ENCODE measurements at places on chromosomes 5 and 9.

DNA sequence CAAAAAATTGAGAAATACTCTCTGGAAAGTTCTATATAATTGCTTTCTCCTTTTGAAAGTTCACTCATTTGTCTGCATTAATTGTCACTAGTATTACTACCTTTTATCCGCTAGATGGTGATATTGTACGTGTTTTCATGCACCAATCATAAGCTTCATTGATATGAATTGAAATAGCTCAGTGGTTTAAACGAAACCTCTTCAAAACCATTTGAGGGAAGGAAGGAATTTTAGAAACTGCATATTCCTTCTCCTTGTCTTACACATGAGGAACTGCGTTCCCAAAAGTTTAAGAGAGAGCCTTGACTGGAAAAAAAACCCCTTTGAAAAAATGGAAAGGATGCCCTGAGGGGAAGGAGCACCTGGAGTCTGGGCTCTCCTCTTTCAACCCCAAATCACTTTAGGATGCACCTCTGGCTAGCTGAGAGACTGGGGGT is 98.6 kb downstream of the YTHDC2 start:
- no peak for DNase-seq

DNA sequence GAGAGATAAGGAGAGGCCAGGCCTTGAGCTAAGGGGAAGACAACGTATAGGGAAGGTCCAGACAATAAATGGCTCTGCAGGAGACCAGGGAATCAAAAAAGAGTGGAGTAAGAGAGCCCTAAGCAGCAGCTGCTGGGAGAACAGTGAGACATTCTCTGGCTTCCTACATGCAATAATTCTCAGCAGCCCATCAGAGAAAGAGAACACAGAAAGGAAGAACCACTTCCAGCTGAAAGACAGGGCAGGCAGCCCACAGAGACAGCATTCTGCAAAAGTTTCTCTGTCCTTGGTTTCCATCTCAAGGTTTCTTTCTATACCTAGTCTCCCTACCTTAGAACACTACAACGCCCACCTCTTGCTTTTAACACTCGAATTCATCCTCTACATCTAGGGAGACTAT is 189.9 kb downstream of the DEPDC1B start:
- DNase-seq = no peak

GRCh38 chr9:113966394-113966793 is 90.3 kb downstream of the ZNF618 start:
- DNase-seq = no peak

GRCh38 chr5:74903165-74903787 is 37.1 kb upstream of the FAM169A start:
- no peak for DNase-seq

- no peak for DNase-seq
These were observed 79.6 kb downstream of the CYFIP2 start for GRCh38 chr5:157345485-157345884.

DNA sequence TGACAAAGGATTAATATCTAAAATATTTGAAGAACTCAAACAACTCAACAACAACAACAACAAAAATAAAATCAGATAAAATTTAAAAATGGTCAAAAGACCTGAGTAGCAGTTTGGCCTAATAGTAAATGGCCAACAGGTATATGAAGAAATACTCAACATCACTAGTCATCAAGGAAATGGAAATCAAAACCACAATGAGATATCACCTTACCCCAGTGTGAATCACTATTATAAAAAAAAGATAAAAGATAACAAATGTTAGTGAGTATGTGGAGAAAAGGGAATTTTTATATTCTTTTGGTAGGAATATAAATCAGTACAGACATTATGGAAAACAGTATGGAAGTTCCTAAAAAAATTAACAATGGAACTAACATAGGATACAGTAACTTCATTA is 247.9 kb upstream of the TRPC7 start:
- DNase-seq = no peak

GRCh38 chr5:175813943-175814630 is 57.3 kb upstream of the CPLX2 start:
- DNase-seq = no peak

GRCh38 chr9:76352026-76352620 is 42.1 kb downstream of the RFK start:
- DNase-seq = no peak

- DNase-seq = no peak
These were observed 35.2 kb downstream of the PCA3 start for GRCh38 chr9:76799473-76799872.

GRCh38 chr9:127664678-127665507 is 41.9 kb upstream of the CFAP157 start:
- no peak for DNase-seq

DNA sequence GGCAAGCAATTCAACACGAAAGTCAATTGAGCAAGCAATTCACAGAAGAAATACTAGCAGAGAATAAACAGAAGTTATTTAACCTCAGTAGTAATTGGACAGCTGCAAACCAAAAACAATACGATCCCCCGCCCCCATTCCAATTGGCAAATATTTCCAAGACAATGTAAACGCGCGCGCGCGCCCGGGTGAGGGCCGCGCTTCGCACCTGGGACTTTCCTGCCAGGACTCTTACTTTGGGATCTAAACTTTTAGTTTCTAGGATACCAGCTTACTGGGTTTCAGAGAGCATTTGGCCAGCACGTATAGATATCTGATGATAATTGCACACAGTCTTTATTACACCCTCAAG is 8.6 kb downstream of the RUFY1 start:
- no peak for DNase-seq

DNA sequence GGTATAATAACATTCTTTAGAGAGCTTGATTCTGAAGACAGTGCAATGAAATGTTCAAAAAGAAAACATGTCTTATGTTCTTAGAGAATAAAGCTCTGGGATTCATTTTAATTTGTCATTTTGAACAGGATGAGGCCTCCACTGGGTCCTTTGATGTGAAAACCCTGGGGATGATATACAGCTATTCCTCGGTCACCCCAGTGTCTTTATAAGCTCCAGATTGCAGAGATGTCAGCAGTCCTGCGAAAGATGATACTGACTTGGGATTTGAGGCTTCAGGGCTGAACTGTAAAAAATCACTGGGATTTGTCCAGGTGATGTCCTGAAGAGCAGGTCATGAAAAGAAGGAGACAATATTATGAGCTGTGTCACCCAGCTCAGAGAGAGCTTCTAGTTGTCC is 529.7 kb upstream of the ZNF608 start:
- no peak for DNase-seq

DNA sequence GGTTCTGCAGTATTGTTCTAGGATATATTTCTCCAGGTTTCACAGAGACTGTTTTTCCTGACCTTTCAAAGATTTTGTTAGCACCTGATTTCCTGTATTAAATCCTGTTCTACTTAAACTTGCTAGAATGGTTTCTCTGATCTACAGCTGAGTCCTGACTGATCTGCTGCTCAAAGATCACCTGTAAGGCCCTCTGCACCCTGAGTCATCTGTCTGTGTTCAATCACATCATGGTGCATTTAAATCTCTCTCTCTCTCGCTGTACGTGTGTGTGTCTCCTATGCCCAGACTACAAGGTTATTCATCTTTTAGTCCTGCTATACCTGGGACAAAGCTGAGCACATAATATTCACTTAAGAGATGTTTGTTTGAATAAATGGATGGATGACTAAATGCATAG is 13.3 kb upstream of the C5orf63 start:
- no peak for DNase-seq

Data from stimulated activated CD8-positive, alpha-beta memory T cell treated with anti-CD3 and anti-CD28 coated beads, Interleukin-4, amount 100 ng/mL, for 1 hour (primary cell).